GM19239 (cell line): ENCODE measurements at places on chromosomes 12 and 14.

DNA sequence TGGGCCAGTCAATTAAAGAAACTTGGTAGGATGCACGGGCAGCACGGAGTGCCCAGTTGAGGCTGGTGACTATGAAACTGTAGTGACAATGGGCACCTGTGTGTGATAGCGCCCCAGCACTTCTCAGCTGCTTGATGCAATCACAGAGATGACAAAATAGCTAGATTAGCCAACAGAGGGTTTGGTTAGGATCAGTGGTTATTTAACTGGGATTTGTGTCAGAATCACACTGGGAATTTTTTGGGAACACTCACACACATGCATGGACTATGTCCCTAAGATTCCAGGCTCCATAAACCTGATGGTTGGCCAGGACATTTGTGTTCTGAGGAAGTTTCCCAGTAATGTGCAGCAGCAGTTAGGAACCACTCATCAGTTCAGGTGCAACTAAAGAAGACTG lies 51.2 kb upstream of the DAAM1 start:
- DNase-seq: no peak

GRCh38 chr14:48690349-48690748 lies 895.8 kb downstream of the RPS29 start:
- no peak for DNase-seq

GRCh38 chr12:47877081-47877480 lies 27.7 kb downstream of the VDR start:
- DNase-seq: no peak

GRCh38 chr14:75418850-75419768 lies 8.7 kb upstream of the JDP2 start:
- DNase-seq: peak; percentile 26

- DNase-seq: peak; percentile 57
These were observed 17.8 kb downstream of the NANOG start for GRCh38 chr12:7806863-7807487.

DNA sequence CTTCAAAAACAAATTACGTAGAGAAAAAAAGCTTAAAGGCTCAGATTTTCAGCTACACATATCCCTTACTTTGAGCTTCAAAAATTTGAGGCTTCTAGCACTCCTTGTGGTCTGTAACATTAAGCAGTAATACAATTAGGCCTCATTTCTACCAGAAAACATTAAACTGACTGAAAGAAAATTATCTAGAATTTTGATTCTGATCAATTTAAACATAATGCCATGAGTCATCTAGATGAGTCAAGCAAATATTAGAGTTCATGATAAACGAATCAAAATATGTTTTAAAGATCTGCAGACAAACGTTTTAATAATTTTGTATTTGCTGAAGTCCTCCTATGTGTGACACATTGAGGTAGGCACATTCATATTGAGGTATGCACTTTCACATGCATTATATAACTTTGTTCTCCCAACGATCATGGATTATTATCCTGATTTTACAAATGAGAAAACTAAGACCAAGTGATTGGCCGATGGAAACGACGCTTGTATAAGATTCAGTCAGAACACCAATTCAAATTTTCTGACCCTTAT lies 4.3 kb downstream of the OSBPL8 start:
- DNase-seq: no peak

DNA sequence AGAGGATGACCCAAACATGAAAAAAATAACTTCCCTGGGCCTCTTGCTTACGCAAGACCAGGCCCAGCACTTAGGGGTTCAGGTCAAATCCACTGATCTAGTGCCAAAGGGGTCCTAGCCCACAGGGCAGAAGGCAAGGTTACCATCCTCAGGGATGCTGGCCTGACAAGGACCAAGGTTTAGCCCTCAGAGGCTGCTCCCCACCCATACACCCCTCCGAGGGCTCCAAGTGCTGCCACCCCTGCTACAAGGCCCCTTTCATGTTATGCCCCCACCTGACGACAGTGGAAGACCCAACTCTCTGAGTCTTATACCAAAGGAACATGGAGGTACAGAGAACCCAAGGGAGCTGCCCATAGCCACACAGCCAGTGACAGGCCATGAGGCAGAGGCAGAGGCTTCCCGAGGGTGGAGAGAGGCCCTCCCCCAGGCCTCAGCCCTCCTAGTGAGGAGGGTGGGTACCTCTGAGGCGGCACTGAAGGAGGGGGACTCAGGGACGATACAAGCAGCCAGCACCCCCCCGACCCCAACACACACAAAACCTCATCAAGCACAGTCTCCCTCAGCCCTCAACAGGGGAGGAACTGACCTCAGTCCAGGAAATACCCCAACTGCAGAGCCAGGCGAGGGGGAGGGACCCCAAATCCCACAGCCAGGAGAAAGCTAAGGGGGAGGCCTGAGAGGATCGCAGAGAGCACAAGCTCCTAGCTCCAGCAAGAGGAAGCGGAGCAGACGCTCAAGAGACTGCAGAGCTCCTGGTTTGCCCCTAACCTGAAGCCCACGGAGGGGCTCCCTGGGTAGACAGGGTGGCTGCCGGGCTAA lies 37.0 kb downstream of the ANAPC7 start:
- DNase-seq: no peak

DNA sequence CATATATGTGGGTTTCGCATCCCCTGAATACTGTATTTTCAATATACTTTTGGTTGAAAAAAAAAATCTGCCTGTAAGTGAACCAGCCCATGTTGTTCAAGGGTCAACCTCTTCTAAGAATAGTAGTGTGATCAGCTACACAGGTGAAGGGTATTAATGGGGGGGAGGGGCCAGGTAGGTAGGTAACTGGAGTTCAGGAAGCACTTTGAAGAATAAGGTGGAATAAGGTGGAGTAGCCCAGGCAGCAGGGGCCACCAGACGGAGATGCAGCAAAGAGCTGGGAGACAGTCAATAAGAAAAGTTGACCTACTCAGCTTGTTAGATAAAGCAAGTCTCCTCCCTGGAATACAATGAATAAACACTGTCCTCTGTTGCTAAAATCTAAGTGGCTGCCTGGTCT lies 9.3 kb downstream of the LDHB start:
- DNase-seq: no peak

DNA sequence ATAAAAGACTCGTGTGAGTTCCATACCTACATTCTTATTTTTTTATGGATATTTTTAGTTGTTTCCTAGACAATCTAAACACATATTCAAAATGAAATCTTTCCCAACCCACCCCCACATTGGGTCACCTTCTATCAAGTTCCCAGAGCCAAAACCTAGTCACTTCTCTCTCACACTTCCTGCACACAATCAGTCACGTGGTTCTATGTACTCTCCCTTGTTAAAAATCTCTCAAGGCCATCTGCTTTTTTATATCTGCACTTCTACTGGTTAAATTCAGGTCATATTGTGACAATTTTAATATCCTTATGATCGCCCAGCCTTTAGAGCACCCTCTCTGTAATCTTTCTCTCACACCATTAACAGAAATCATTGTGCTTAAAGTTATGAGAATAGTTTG lies 175.0 kb upstream of the SYT10 start:
- no peak for DNase-seq

DNA sequence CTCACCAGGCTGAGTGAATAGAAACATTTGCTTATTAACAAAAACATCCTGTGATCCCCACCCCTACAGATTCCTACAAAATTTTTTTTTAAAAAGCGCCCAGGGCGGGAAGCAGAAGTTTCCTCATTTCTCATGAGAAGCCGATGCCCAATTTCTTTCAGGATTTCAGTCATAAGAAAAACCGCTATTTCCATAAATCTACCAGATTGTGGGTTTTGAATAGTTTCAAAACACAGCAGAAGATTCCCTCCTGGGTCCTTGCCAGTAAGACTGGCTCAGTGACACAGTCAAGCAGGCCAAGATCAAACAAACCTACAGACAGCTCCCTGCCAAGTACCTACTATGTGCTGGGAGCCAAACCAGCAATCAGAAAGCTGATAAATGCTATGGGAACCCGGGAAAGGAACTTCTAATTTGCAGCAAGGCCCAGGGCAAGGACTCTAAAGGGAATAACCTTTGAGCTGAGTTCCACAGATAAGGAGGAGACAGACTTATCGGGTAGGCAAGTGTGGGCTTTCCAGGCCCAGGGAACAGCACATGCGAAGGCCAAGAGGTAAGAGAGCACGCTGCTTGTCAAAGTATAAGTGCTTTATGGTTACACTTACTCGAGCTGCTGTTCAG lies 68.7 kb downstream of the CCDC88C start:
- no peak for DNase-seq

DNA sequence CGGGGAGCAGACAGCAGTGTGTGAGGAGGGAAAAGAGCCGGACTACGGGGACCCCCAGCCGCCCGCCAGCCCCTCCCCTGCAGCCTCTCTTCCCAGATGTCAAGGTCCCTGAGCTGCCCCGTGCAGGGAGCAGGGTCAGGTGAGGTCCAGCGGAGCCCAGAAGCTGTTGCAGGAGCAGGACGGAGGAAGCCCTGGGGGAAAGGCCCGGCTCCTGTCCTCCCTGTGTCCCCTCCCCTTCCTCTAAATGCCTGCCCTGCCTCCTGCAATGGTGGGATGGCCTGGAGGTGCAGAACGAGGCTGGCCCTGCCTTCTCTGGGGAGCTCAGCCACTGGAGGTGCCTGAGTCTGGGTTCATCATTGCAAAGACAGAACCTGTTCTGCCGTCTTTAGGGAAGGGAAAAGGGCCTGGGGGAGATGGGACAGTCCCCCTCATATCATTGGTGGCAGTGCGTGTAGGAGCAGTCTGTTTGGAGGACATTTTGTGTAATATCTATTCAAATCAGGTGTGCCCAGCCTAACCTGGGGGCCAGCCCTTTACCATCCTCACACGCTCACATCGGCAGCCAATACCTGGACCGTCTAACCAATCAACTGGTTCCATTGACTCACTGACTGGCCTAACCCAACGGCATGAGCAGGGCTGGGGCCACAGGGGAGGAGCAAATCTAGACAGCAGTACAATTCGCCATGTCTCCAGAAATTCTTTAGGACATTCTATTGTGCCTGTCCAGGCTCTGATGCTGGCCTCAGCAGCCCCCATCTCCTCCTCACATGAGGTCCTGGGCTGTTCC lies 364.1 kb upstream of the SFSWAP start:
- DNase-seq: no peak

DNA sequence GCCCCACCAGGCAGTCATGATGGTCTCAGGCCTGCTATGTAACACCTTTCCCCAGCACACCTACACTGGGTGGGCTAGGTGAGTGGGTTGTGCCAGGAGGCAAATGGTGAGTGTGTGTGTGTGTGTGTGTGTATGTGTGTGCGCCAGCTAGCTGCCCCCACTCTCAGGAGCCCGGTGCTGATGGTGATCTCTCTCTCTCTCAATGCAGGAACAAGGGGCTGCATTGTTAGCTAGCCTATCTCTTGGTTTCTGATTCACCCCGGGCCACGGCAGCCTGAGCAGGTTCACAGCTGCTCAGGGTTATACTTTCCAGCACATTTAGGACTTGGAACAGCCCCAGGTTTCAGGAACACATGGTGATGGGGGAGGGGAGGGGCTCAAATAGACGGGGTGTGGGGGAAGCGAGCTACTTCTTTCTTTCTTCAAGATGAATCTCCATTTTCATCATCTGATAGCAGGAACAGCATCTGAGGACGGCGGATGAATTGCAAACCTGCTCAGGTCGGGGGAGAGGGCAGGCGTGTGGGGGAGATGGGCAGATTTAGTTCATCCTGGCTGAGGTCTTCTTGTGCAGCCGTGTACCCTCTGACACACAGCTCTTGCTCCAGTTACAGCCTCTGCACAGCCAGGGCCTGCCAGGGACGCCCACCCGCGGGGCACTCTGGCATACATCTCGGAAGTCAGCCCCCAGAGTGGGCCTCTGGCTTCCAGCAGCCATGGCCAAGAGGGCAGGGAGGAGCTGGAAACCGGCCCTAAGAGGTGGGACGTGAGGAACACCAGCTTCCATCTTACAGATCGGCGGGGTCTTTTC lies 137.6 kb downstream of the ZFP36L1 start:
- DNase-seq: no peak

GRCh38 chr12:18837025-18837424 lies 99.1 kb downstream of the CAPZA3 start:
- DNase-seq: no peak

- DNase-seq: no peak
These were observed 240.4 kb upstream of the FAR2 start for GRCh38 chr12:28908646-28909045.

GRCh38 chr14:105029402-105029801 lies 8.5 kb upstream of the CDCA4 start:
- DNase-seq: no peak

DNA sequence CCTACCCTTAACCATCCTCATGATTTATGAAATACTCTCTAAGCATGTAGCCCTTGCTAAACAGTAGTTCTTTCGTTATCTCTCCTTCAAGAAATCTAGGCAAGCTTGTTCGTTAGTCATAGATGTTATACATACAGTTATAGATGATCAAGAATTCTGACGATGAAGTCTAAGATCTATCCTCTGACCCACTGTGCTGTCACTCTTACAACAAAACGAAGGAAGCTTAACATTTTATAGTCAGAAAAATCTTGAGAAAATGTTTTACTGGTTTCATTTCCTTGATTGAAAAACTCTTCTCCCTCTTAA lies 68.9 kb downstream of the SPPL3 start:
- DNase-seq: no peak

DNA sequence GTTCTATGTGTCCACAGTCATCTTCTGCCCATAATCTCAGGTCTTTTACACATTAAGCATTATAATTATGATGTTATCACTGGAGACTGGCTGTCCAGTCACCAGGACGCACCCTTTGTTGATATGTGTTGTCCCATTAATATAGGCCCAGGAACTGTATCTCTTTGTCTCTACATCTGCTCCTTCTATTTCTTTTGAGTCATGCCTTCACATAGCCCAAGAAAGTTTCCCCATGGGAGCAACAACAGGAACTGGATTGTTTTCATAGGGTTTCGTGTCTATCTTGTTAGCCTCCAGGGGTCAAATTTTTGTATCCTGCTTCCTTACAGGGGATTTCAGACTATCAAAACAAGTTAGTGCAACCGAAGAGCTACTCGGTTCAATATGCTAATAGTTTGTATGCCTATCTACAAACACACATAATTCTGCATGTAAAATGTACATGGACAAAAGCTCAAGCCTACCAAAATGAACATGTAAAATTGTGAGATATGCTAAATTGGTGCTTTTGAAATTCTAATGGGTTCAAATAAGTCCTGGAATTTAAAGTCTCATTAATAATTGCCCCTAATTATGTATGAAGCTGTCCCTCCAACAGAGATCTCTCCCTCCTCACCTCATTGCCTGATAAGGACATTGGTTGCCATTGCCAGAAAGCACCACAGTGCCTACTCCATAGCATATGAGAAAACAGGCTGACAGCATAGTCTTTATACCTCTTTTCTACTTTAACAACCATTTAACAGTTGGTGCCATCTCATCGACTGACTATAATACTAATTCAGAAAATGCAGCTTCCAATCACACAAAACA lies 99.8 kb upstream of the DIO2 start:
- DNase-seq: no peak

GRCh38 chr12:23424685-23425084 lies 524.8 kb downstream of the SOX5 start:
- DNase-seq: no peak

GRCh38 chr14:63523735-63524426 lies 19.3 kb downstream of the PPP2R5E start:
- DNase-seq: no peak

- DNase-seq: no peak
These were observed 33.1 kb upstream of the YBX3 start for GRCh38 chr12:10756194-10756593.

- DNase-seq: no peak
These were observed 466.1 kb downstream of the PRKD1 start for GRCh38 chr14:29461506-29461905.
